T-helper 2 cell treated with Interferon-gamma antibody and Interleukin-4, amounts not matched to agents 5 μg/mL and 100 μg/mL, for 36 hours (primary cell): ENCODE measurements at places on chromosomes 7 and 10.
A peak's percentile ranks its signal among the peaks of the same experiment; 100 is the strongest.

- H3K4me3 ChIP-seq = peak overlapping the region; percentile 90
- peaks cover 20% of the 10 kb centered on the region for H3K4me1 ChIP-seq
- peak; percentile 76 for DNase-seq
Measured at GRCh38 chr10:101032637-101033224, 1.7 kb downstream of the SFXN3 start.

DNA sequence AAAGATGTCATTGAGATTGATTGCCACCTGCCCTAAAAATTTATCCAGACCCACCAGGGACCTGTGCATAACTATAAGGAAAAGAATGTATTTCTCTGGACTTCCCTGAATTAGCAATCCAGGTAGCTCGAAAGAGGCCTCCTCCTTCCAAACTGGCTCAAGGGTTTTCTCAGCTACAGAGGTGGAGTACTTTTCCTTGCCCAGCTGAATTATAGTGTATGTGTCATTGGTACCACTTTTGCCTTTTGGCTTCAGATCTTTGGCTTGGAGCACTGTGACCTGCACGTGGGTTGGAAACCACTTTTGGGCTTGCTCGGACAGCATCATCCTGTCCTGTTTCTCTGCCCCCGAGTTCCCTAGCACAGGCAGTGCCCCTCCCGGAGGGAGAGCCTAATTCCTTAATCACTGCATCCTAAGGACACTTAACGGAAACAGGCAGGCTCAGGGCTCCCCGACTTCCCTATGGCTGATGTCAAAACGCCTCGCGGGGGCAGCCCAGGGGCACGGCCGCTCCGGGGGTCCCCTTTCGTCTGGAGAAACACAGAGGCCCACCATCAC lies 825 bp downstream of the RAB11FIP2 start:
- peak; percentile 12 for DNase-seq
- peak overlapping the region; percentile 94 for H3K4me3 ChIP-seq
- H3K36me3 ChIP-seq = no peaks in the 10 kb centered on the region
- peaks cover 22% of the 10 kb centered on the region for H3K4me1 ChIP-seq
- H3K27me3 ChIP-seq = peaks cover 12% of the 10 kb centered on the region

DNA sequence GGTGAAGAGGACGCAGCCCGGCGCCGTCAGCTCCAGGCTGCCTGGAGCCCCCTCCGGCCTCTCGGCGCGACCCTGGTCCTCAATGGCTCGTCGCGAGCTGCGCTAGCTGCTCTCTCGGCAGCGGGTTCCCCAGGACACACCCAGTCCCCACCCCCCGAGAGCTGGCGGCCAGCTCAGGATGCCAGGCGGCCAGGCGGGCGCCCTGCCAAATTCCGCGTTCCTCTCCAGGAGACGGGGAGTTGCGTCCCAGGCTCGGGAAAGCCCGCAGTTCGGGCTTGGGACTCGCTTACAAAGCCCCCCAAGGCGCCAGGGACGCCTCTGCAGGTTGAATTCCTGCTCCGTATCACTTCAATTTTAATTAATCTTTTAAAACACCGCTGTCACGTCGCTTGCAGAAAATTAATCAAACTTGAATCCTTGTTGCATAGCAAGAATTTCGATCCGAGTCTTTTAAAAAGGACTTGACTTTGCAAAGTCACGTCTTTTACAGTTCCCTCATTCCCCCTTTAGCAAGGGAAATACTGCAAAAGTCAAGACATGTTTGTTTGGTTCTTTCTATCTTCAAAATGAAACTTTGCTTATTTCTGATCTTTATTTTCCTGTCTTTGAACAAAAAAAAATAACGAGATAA lies 28.2 kb downstream of the SKIDA1 start:
- no peak for DNase-seq
- H3K4me3 ChIP-seq = peak overlapping the region; percentile 72
- no peaks in the 10 kb centered on the region for H3K36me3 ChIP-seq
- H3K27ac ChIP-seq = no peak overlapping the region

DNA sequence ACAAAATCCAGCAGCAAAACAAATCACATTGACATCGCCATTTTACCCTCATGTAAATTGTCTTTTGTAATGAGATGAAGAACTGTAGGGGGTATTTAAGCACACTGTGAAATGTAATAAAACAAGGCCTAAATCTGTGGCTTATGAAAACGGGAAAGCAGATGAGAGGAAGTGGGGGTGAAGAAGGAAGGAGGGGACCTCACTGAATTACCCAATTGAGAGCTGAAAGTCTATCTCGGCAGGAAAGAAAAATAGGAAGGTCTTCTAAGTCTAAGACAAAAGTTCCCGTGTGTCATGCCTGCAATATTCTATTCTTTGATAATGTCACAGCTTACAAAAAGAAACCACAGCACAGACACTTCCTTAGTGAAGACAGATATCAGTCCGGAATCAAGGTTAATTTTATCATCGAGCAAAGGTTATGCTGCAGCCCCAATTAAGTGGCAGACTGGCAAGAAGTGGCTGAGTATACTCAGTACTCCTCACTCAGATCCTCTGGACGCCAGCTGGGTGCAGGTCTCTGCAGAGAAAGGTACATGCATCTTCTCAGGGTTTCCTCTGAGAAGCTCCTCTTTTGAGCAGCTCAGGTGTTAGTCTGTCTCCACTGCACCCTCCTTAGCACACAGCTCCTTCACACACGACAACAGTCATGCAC lies 239.7 kb downstream of the FANK1 start:
- H3K4me1 ChIP-seq = peaks cover 2% of the 10 kb centered on the region
- H3K27ac ChIP-seq = no peak overlapping the region
- no peaks in the 10 kb centered on the region for H3K36me3 ChIP-seq
- no peak overlapping the region for H3K4me3 ChIP-seq

DNA sequence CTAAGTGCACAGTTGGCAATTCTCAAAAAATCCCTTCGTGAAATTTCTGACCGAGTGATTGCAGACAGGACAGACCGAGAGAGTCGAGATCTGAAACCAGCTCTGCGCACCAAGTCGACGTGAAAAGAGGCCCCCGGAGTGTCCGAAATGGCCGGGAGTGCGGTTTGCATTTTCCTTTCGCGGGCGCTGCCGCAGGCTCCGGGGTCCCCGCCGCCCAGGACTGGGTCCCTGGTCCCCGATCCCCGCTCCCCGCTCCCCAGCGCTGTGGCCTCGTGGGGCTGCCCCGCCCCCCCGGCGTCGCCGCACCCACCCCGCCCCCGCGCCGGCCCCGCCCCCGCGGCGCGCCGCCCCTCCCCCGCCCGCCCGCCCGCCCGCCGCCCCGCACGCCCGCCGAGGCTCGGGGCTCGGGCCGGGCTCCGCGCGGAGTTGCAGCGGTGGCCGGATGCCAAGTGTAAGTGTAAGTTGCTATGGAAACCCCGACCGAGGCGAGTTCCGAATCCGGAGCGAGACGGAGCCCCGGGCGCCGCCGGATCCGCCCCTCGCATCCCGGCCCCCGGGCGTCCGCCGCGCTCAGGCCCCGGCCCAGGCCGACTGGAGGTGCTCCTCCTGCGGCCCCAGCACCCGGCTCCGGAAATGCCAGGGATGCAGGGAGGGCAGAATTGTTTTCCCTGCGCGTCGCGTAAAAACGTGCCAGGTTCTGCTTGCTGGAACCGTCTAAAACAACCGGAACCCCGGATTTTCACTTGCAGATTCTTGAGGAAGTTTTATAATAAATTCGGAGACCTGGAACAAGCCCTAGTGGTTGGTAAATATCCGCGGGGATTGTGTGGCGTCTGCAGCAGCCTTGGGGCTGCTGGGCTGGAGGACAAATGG lies 4.6 kb downstream of the BMI1 start:
- peaks cover 34% of the 10 kb centered on the region for H3K4me1 ChIP-seq
- peaks cover 35% of the 10 kb centered on the region for H3K36me3 ChIP-seq
- H3K27ac ChIP-seq = peak overlapping the region; percentile 47

- peaks cover 7% of the 10 kb centered on the region for H3K36me3 ChIP-seq
- no peak overlapping the region for H3K4me3 ChIP-seq
- no peak for DNase-seq
Measured at GRCh38 chr10:74024600-74024999, 26.7 kb downstream of the VCL start.

DNA sequence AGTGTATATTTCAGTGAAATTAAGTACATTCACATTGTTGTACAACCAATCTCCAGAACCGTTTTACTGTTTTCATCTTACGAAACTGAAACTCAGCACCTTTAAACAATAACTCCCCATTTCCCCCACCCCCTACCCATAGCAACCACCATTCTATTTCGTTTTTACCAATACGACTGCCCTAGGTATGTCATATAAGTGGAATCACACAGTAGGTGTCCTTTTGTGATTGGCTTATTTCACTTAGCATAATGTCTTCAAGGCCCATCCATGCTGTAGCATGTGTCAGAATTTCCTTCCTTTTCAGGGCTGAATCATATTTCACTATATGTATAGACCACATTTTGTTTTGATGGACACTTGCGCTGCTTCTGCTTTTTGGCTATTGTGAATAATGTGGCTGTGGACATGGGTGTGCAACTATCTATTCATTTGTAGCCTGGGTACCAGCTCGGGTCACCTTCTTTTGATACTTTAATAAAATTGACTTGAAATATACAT lies 34.3 kb upstream of the DLG5 start:
- no peaks in the 10 kb centered on the region for H3K36me3 ChIP-seq
- H3K4me3 ChIP-seq = no peak overlapping the region
- no peak overlapping the region for H3K27ac ChIP-seq
- H3K4me1 ChIP-seq = no peaks in the 10 kb centered on the region

- H3K4me1 ChIP-seq = no peaks in the 10 kb centered on the region
- peaks cover 15% of the 10 kb centered on the region for H3K27me3 ChIP-seq
- no peak overlapping the region for H3K4me3 ChIP-seq
Measured at GRCh38 chr10:79608505-79609375, 2.0 kb upstream of the SFTPA1 start.

- H3K36me3 ChIP-seq = no peaks in the 10 kb centered on the region
- no peak overlapping the region for H3K4me3 ChIP-seq
- H3K27ac ChIP-seq = no peak overlapping the region
- no peaks in the 10 kb centered on the region for H3K4me1 ChIP-seq
- no peak for DNase-seq
Measured at GRCh38 chr7:136803028-136803427, 65.4 kb upstream of the CHRM2 start.

DNA sequence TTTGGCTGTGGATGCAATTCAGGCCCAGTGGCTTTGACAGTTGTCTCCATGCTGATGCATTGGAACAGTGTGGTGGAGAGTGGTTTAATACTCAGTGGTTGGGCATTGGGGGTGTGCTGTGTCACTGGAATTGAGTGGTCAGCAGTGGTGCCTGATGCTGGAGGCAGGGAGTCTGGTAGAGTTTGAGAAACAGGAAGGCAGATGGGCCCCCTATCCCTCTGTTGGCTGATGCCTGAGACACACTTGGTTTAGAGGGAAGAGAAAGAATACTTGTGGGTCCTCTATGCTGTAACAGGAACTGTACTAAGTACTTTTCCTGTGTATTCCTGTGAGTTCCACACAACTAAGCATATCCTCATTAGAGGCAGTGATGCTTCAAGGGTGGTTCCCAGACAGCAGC lies 55.4 kb downstream of the EEPD1 start:
- no peaks in the 10 kb centered on the region for H3K27me3 ChIP-seq
- H3K27ac ChIP-seq = peak overlapping the region; percentile 18
- no peak overlapping the region for H3K4me3 ChIP-seq
- H3K36me3 ChIP-seq = no peaks in the 10 kb centered on the region
- peaks cover 8% of the 10 kb centered on the region for H3K4me1 ChIP-seq

GRCh38 chr7:142371586-142372377 lies 113.9 kb upstream of the PRSS58 start:
- no peaks in the 10 kb centered on the region for H3K4me1 ChIP-seq
- no peaks in the 10 kb centered on the region for H3K36me3 ChIP-seq
- H3K27me3 ChIP-seq = peaks cover 21% of the 10 kb centered on the region
- no peak overlapping the region for H3K4me3 ChIP-seq
- H3K27ac ChIP-seq = no peak overlapping the region
- no peak for DNase-seq

GRCh38 chr7:36300696-36301350 lies 88.8 kb upstream of the ANLN start:
- DNase-seq = no peak
- no peaks in the 10 kb centered on the region for H3K4me1 ChIP-seq
- no peak overlapping the region for H3K4me3 ChIP-seq
- no peak overlapping the region for H3K27ac ChIP-seq

GRCh38 chr10:101020427-101021075 lies 10.4 kb downstream of the PDZD7 start:
- H3K27ac ChIP-seq = no peak overlapping the region
- H3K36me3 ChIP-seq = no peaks in the 10 kb centered on the region
- H3K4me3 ChIP-seq = no peak overlapping the region

- DNase-seq = no peak
- no peaks in the 10 kb centered on the region for H3K27me3 ChIP-seq
- H3K27ac ChIP-seq = no peak overlapping the region
- H3K4me3 ChIP-seq = no peak overlapping the region
Measured at GRCh38 chr7:97128736-97129135, 11.2 kb downstream of the SDHAF3 start.

- no peak overlapping the region for H3K27ac ChIP-seq
- H3K4me3 ChIP-seq = no peak overlapping the region
- DNase-seq = no peak
- H3K36me3 ChIP-seq = no peaks in the 10 kb centered on the region
Measured at GRCh38 chr10:59093461-59093860, 83.0 kb upstream of the PHYHIPL start.

DNA sequence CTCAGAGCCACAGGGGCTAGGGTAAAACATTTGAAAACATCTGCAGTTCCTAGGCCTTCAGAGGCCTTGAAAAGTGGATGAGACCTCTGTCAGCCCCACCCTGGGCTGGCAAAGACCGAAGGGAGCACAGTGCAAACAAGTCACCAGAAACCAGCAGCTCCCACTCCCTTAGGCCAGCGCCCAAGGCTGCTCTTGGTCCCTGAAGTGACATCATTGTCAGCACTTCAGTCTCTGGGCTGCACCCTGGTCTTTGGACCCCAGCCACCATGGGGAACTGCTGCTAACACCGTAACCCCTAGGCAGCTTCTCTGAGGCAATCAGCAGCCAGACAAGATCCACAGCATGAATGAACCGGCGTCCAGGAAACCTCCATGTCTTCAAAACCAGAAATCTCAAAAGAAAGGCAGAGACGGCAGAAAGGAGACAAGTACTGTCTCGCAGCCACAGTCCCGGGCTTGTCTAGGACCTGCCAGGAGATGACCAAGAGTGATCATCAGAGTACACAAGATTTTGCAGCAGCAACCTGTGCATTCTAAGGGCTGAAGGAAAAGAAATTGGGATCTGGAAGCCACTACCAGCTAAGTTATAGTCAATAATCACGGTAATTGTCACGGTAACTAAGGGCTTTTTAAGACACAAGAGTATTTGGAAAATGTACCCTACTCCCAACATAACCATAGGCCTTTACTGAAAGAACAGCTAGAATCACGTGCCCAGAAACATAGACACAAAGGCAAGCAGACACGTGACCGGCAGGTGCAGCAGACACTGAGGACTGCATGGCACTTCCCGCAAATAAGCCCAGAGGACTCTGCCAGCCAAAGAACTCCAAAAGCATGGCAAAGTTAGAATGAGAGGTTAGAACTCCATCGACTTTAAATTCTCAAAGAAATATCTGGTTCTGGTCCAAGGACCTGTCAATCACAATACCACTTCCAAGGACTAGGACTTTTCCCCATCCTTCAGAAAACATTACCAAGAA lies 23.3 kb downstream of the CPXM2 start:
- no peaks in the 10 kb centered on the region for H3K4me1 ChIP-seq
- H3K27me3 ChIP-seq = no peaks in the 10 kb centered on the region
- H3K36me3 ChIP-seq = no peaks in the 10 kb centered on the region

- peak overlapping the region; percentile 56 for H3K27ac ChIP-seq
- H3K4me3 ChIP-seq = peak overlapping the region; percentile 64
- H3K27me3 ChIP-seq = peaks cover 64% of the 10 kb centered on the region
- DNase-seq = no peak
Measured at GRCh38 chr10:114024876-114025610, 18.6 kb upstream of the ADRB1 start.
